Central memory CD4-positive, alpha-beta T cell (primary cell): ENCODE measurements at places on chromosomes 1 and 21.

GRCh38 chr1:185853739-185854138 is 119.5 kb downstream of the HMCN1 start:
- no peak for DNase-seq

DNA sequence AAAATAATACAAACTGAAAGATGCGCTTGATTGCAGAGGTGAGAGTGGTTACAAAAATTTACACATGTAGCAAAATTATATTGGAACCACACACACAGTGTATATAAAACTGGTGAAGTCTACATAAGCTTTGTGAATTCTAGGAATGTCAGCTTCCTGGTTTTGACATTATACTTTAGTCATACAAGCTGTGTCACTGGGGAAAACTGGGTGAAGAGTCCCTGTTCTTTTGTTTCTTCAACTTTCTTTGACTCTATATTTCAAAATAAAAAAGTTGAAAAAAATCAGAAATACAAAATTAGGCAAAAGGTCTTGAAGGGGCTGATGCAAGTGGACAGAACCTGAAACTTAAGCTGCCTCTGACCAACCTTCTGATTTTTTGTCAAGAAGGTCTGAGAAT is 3.0 kb downstream of the C1QC start:
- DNase-seq, result no peak

- no peak for DNase-seq
Measured at GRCh38 chr1:92957030-92957734, 4.1 kb downstream of the DIPK1A start.

DNA sequence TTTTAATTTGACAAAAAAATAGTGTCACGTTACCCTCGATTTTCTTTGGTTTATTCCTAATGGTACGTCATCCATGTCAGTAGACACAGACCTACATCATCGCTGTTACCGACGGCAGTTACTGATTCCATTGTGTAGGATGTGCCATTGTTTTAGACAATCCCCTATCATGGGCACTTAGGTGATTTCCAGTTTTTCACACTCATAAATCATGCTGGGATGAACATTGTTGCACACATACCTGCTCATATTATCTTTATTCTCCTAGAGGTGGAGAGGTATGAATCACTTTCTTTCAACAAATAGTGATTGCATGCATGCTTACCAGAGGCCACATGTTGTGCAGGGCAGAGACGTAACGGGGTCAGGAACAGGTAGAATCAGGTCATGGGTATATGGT is 79.7 kb upstream of the EFHD2 start:
- DNase-seq, result no peak

DNA sequence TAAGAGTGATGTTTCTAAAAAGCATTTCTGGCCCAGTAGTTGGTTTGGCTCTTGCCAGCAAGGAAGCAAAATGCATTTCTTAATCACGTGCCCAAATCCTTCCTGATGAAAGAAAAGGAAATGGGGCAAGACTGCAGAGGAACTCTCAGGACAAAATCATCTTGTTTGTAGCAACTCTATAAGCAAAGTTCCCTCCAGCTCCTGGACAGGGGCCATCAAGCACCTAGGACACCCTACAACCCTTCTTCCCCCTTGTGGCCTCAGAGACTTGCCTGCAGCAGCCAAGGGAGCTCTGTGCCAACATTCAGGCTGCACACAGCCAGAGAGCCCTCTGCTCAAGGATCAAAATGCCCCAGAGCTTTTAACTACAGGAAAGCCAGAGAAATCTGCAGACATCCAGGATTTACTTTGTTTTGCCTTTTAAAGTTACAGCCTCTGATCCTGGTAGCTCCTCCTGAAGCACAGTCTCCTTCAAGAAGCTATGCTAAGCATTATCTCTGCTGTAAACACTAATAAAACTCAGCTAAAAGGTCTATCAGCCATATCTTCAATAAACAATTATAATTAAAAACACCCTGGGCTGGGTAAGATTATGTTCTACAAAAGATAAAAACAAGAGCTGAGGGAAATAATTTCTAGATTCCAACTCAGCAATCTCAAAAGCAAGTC is 105.0 kb downstream of the KIAA0319L start:
- DNase-seq, result no peak

GRCh38 chr1:19597496-19598309 is 46.4 kb upstream of the NBL1 start:
- peak; percentile 80 for DNase-seq

DNA sequence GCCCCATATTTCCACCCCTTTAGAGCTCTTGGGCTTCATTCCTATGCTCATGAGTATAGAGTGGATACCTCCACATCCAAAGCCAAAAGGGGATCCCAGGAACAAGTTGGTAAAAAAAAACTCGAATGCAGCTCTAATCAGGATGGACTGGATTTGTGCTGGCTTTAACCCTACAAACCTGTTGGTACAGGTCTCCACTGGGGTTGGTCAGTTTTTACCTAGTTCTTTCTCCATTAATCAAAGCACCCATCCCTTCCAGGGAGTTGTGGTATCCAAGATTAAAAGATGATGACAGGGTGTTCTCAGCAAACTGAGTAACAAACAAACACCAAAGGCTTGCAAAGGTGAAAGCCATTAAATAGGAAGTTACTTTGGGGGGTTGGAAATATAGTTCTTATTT is 5.9 kb upstream of the CRNN start:
- DNase-seq, result no peak

DNA sequence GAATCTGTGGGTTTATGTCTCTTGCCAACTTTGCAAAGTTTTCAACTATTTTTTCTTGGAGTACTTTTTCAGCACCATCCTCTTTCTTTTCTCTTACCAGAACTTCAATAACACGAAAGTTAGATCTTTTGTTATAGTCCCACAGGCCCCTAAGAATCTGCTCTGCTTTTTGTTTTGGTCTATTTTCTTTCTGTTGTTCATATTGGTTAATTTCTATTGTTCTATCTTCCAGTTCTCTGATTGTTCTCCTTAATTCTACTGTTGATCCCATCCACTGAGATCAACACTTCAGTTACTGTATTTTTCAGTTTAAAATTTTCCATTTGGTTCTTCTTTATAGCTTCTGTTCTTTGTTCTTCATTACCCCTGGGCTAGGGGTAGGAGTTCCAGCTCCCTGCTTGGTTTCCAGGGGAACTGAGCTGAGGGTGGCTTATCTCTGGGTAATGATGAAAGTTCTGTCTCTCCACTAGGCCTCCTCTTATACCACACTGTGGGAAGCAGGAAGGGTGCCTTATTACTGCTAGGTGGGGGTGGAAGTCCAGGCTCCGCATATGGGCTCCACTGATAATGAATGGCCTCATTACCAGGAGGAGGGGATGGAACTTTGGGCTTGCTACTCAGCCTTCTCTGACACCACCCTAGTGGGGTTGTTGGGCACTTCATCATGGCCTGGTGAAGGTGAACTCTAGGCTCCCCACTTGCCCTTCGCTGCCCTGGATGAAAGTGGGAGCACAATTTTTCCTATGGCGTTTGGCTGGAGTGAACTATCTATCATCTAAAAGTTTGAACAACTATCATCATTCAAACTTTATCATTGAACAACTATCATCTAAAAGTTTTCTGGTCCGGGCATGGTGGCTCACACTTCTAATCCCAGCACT is 39.3 kb downstream of the NAV1 start:
- no peak for DNase-seq

GRCh38 chr1:44784094-44785028 is 3.6 kb downstream of the BEST4 start:
- no peak for DNase-seq

- no peak for DNase-seq
Measured at GRCh38 chr1:228546541-228547463, 59.6 kb downstream of the RNF187 start.

DNA sequence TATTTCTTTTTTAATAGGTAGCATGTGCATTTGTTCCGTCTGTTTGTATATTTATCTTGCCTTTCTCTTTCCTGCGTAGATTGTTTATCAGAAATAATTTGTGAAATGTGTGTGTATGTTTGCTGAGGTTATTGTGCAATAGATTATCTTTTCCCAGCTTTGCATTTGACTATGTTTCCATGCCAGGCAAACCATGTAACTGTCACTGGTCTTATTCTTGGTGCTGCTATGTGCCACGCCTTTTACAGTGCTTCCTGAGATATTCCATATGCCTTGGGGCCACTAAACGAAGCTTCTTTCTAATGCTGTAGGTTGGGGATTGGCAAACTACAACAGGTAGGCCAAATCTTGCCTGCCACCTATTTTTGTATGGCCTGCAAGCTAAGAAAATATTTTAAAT is 598.8 kb downstream of the PLPP3 start:
- no peak for DNase-seq

DNA sequence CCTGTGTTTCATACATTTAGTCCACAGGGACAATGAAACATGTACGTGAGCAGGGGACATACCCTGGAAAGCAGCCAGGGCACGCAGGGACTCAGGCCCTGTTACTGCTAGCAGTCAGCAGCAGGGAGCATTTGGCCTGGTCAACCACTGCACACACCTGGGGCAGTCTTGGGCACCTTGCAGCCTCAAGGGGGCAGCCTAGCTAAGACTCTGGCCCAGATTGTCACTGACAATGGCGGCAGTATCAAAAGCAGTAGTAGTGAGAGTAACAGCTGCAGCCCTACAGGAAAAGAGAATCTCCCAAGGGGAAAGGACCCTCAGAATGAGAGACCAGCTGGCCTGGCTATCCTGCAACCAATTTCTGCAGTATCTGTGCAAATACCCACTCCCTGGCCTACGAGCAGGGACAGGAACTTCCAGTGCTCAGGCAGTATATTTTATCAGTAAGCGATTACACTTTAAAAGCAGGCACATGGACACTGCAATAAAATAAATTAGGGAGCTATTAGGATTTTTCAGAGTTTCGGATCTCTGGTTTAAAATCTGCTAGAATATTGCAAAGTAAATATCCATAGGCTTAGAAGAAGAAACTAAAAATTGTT is 475.6 kb downstream of the LTN1 start:
- DNase-seq, result peak; percentile 36

- no peak for DNase-seq
Measured at GRCh38 chr1:23371987-23372880, 2.6 kb upstream of the ZNF436 start.

- DNase-seq, result no peak
Measured at GRCh38 chr21:26946744-26947446, 20.0 kb downstream of the ADAMTS5 start.

DNA sequence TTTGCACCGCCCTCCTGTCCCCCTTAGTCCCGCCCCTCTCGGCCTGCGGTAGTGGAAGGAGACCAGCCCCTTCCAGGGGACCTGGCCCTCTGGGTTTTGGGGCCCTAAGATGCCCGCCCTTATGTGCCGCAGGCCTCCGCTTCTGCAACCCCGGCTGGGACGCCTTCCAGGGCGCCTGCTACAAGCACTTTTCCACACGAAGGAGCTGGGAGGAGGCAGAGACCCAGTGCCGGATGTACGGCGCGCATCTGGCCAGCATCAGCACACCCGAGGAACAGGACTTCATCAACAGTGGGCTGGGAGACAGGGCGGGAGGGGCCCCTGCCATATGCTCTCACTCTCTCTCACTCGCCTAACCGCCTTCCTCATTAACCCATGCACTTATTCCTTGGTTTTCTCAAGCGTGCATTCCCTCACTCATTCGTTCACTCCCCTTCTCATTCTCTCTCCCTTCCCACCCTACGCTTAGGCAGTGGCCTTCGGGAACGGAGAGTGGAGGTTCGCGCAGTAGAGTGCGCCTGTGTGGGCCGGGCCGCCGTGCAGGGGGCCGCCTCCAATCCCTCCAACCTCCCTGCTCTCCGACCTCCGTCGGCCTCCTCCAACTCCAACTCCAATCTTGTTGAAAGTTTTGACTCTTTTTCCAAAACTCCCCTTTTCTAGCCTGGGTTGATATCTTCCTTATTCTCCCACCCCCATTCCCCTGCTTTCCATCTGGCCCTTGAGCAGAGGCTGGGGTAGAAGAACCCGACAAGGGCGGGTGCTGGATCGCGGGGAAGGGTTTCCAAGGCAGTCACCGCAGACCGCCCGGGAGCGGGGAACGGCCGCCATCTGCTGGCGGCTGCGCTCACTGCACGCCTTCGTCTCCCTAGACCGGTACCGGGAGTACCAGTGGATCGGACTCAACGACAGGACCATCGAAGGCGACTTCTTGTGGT is 15.2 kb downstream of the BCAN start:
- DNase-seq, result peak; percentile 64

DNA sequence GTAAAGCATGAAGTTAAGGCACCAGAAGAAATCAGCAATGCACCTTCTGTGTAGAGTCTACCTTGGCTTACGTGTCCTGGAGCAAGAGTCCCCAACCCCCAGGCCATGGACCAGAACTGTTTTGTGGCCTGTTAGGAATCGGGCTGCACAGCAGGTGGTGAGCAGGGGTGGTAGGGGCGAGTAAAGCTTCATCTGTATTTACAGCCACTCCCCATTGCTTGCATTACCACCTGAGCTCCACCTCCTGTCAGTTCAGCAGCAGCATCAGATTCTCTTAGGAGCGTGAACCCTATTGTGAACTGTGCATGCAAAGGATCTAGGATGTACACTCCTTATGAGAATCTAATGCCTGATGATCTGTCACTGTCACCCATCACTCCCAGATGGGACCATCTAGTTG is 21.5 kb downstream of the ZMYND12 start:
- no peak for DNase-seq

- no peak for DNase-seq
Measured at GRCh38 chr1:145706086-145706664, 993 bp downstream of the PDZK1 start.

- no peak for DNase-seq
Measured at GRCh38 chr1:89166705-89167104, 9.1 kb downstream of the GBP7 start.

DNA sequence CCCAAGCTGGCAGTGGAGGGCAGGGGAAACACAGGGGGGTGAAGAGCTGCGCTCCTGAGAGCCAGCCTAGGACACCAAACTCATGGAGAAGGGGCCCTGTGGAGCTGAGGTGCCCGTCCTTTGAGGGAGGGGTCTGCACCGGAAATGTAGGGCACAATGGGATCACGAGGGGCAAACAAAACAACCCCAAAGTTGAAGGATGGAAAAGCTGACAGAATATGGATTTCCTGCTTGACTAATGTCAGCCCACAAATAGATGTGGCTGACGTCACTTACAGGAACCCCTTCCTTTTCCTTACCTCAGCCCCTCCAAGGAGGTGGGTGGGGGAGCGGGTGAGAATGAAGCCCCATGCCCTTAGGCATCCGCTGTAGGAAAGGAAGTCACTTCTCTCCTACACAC is 110.9 kb downstream of the KCNN3 start:
- peak; percentile 40 for DNase-seq

DNA sequence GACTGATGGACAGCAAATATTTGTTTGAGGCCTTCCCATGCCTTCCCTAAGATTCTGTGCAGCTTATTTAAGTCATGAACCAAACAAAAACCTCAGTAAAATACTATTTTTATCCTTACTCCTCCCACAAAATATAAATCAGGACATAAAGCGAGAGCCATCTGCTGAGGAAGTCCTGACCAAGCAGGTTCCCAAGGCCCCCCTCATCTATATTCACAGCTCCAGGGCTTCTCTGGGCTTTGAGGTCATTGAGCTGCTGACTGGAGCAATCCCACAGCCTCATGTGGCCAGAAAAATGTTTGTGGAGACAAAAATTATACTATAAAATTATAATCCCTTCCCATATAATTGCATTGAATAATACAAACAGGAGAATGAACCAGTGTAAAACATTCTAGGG is 846.2 kb downstream of the ADGRL2 start:
- no peak for DNase-seq

DNA sequence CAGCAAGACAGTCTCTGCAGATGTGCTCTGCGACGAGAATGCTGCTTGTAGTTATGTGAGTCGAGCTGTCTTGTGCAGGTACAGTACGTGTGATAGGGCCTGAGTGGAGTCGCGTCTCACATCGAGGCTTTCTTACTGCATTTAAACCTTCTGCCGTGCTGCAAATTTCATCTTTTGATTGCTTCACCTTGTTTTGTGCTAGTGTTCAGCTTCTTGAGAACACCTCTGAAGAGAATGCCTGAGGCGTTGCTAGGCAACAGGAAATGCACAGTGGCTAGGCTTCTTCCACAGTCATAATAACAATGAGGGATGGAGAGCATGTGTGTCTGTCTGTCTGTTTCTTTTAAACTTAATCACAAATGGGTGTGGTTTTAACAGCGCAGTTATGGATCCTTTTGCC is 52.9 kb downstream of the MRPS6 start:
- peak; percentile 6 for DNase-seq
